H9 (cell line): ENCODE measurements at places on chromosomes 5 and 9.

GRCh38 chr5:107425541-107426031, 245.2 kb downstream of the EFNA5 start:
- no peak overlapping the region for H3K27ac ChIP-seq
- no peak for DNase-seq
- no peaks in the 10 kb centered on the region for H3K27me3 ChIP-seq
- H3K4me1 ChIP-seq = no peaks in the 10 kb centered on the region
- peaks cover 6% of the 10 kb centered on the region; the same call in 1 of the 2 replicates for H3K36me3 ChIP-seq

GRCh38 chr5:433836-434235, 9.1 kb upstream of the EXOC3 start:
- no peaks in the 10 kb centered on the region for H3K36me3 ChIP-seq
- H3K27me3 ChIP-seq = no peaks in the 10 kb centered on the region
- no peaks in the 10 kb centered on the region for H3K4me1 ChIP-seq
- no peak overlapping the region for H3K4me3 ChIP-seq

DNA sequence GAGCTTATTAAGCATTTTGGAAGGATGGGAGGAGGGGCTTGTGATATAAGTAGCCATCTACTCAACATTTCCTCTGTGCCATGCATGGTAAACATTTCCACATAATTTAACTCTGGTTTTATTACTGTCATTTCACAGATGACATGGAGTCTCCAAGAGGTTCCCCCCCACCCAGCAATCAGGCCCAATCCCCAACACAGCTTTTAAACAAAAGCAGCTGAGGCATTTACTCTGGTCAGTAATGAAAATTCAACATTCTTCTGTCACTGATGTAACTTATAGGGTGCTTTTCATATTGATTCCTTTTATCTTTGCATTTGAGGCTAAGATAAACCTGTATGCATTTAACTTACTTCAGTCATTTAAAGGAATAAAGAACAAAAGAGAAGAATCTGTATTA, 128.1 kb downstream of the COL23A1 start:
- H3K27me3 ChIP-seq = no peaks in the 10 kb centered on the region
- H3K4me3 ChIP-seq = no peak overlapping the region
- no peak overlapping the region for H3K27ac ChIP-seq
- no peak for DNase-seq
- peaks cover 5% of the 10 kb centered on the region; the same call in 1 of the 2 replicates for H3K4me1 ChIP-seq

GRCh38 chr5:39427229-39427628, 2.4 kb upstream of the DAB2 start:
- H3K36me3 ChIP-seq = no peaks in the 10 kb centered on the region
- DNase-seq = no peak
- H3K27ac ChIP-seq = no peak overlapping the region
- no peak overlapping the region for H3K4me3 ChIP-seq
- peaks cover 3% of the 10 kb centered on the region; the same call in 1 of the 2 replicates for H3K4me1 ChIP-seq
- H3K27me3 ChIP-seq = no peaks in the 10 kb centered on the region

- H3K36me3 ChIP-seq = no peaks in the 10 kb centered on the region
- H3K4me1 ChIP-seq = peaks cover 2% of the 10 kb centered on the region
- DNase-seq = no peak
- H3K4me3 ChIP-seq = no peak overlapping the region
- H3K27me3 ChIP-seq = no peaks in the 10 kb centered on the region
Measured at GRCh38 chr5:95808686-95809413, 13.7 kb downstream of the GLRX start.

- H3K36me3 ChIP-seq = no peaks in the 10 kb centered on the region
- no peaks in the 10 kb centered on the region; the same call in 1 of the 2 replicates for H3K4me1 ChIP-seq
- H3K4me3 ChIP-seq = no peak overlapping the region
- no peaks in the 10 kb centered on the region for H3K27me3 ChIP-seq
- no peak for DNase-seq
- no peak overlapping the region for H3K27ac ChIP-seq
Measured at GRCh38 chr9:70924380-70924779, 197.0 kb downstream of the TRPM3 start.

DNA sequence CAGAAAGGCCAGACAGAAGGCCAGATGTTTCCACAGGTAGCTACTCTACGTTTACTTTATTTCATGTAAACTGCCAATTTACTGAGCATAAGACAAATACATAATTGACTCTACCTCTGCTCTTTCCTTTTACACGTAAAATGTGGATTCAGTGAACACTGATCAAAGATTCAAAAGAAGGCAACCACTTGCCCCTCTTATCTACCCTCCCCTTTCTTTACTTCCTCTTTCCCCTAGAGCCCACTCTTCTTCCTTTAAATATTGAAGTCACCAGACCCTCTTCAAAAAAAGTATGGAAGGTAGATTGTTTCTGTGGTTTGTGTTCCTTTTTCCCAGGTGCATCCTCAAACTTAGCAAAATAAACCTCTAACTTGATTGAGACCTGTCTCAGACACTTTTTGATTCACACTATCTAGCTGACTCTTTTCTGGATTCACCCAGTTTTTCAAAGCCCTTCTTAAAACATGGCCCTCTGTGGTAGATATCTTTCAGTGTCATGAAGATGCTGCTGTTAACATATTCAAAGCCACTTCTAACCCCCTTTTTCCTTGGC, 6.7 kb downstream of the FAM114A2 start:
- H3K27me3 ChIP-seq = no peaks in the 10 kb centered on the region
- peaks cover 3% of the 10 kb centered on the region; the same call in 1 of the 2 replicates for H3K36me3 ChIP-seq
- no peak overlapping the region for H3K27ac ChIP-seq
- H3K4me3 ChIP-seq = no peak overlapping the region
- no peaks in the 10 kb centered on the region for H3K4me1 ChIP-seq

DNA sequence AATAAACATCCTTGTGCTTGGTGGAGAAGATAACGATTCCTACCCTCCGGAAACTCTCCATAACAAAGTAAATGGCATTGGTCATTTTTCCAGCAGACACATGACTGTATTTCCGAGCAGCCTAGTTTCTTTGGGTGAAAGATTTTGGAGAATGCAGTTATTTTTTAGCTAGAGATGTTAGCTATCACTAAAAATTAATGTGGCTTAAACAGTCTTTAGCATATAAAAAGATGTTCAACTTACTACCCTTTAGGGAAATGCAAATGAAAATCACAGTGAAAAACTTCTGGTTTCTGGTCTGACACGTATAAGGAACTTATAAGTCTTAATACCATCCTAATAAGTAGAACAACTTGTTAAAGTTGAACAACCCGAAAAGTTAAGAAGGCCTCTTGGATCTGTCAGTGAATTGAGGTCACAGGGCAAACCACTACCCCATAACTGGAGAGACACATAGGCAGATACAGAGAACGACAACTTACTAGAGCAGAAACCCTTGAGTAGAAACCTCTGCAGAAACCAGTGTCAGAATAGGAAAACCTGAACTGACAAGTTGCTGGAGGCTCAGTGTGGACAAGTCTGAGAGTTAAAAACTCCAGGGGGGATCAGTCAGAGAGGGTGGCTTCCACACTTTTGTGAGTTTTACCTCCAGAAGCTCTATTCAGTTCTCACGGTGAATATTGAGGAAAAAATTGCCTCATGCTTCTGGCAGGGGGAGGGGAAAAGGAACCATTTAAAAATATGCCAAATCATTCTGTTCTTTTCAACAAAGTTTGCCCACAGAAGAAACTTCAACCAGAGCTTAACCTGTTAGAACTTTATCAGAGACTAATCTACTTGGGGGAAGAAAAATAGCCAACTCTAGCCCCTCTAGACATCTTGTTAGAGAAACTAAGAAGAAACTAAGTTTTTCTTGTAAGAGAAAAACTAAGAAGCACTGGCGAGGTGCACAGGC, 325.2 kb upstream of the RPS23 start:
- no peaks in the 10 kb centered on the region for H3K27me3 ChIP-seq
- DNase-seq = no peak
- H3K4me1 ChIP-seq = no peaks in the 10 kb centered on the region
- no peak overlapping the region for H3K27ac ChIP-seq
